ENCODE measurements at places on chromosomes 4 and X.

DNA sequence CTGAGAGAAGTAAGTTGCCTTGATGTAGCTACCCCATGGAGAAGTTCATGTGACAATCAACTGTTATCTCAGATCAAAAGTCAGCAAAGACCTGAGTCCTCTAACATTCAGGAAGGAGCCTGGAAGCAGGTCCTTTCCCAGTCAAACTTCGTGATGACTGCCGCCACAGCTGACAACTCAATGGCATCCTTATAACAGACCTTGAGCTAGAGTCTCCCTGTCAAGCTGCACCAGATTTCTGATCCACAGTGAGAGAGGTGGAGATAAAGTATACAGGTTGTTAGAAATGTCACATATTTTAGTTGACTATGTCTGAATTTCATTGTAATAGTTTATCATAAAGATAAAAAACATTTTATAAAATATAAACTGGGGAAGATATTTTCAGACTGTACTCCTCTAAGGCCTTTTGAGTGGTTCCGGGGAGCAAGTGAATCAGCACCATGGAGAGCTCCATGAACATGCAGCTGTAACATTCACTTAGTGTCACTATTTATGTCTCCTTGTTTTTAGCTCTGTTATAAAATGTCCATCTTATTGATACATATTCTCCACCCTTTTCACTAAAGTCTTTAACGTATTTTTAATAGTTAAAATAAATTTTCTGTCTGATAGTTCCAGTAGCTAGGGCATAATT lies 1653.5 kb upstream of the AGA start:
- peak; percentile 26 for DNase-seq

DNA sequence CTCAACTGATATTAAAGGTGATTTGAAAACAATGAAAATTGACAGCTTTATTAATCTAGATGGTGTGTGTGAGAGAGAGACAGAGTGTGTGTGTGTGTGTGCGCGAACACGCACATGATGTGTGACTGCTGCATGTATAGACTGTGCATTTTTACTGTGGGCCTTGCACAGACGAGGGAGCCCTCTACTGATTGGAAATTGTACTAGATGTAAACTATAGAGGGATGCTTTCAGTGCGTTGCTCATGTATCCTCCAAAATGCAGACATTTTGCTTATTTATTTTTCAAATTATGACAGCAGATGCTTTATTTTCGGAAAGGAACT lies 168.4 kb upstream of the GK2 start:
- peak; percentile 46 for DNase-seq

DNA sequence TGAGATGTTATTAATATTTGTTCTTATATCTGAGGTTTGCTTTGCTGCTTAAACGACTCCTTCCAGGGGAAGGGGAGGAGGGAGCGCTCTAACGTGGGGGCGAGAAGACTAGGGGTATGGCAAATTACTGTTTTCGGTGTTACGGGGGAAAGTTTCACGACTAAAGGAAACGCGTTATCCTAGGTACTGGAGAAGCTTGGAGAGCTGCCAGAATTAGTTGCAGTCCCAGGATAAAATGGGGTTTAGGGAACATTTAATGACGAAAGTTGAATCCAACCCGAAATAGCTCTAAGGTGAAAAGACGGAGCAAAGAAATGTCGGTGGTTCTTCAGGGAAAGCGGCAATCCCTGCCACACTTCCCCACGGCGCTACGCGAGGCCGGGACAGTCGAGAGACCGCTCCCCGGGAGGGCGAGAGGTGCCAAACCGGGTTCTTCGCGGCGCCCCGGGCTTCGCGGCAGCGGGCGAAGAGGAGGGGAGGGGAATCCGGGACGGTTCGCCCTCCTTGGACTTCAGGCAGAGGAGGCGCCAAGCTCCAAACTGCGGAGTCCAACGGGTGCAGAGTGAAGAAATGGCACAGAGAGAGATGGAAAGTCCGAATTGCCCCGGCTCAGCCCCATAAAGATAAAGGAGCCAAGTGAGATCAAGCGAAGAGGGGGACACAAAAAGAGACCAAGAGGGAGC lies 724 bp downstream of the THOC2 start:
- peak; percentile 27 for DNase-seq

DNA sequence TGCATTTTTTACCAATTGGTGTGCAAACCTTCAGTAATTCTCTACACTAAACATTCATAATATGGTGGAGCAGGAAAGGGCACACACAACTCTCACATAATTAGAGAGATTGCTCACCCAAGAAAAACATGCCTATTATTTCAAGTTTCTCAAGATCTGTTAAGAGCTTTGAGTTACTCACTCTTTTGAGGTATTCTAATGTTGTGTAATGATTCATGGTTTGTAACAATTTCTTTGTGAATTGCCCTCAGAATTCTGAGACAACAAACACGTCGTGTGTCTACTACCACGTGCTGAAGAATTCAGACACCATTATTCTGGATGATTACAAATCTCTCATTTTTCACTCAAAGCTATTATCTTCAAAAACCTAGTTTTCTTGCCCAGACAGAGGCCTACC lies 82.8 kb downstream of the PDGFC start:
- DNase-seq = no peak

DNA sequence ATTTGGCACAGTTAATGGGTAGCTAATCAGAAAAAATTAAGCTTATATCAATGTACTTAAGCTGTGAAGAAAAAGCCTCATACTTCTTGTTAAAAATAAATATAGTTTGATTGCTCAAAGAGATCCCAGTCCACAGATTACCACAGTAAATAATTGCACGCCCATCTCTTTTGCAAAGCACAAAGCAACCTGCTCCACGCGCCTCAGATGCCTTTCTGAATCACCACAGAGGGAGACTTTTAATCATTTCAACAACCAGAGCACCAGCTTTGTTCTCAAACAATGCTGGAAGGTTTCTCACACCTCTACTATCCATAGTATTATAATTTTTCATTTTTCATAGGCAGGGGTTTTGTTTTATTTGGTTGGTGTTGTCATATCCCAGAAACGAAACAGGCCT lies 338.6 kb upstream of the MAGEB2 start:
- no peak for DNase-seq

GRCh38 chr4:42492962-42493361 lies 95.7 kb downstream of the SHISA3 start:
- DNase-seq = no peak

GRCh38 chr4:165709516-165709915 lies 163.5 kb upstream of the TLL1 start:
- DNase-seq = peak; percentile 36

GRCh38 chr4:121358473-121358872 lies 22.3 kb downstream of the QRFPR start:
- no peak for DNase-seq

- DNase-seq = no peak
These were observed 141.6 kb downstream of the SPATA18 start for GRCh38 chr4:52192721-52193135.

- no peak for DNase-seq
These were observed 172.0 kb downstream of the FBXO8 start for GRCh38 chr4:174111422-174111821.

DNA sequence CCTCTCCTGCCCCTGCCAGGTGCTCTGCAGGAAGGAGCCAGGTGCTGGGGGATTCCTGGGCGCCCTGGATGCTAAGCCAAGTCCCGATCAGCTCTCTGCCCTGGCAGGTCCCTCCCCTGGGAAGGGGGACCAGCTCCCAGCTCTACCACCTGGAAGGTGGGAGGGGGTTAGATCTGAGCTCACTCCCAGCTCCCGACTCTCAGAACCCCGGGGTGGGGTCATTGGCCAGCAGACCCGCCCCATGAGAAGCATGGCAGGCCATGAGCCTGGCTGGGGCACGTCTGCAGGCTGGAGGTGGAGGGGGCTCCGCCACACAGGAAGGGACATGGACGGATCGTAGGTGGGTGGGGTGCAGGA lies 83.4 kb upstream of the NKX1-1 start:
- no peak for DNase-seq

DNA sequence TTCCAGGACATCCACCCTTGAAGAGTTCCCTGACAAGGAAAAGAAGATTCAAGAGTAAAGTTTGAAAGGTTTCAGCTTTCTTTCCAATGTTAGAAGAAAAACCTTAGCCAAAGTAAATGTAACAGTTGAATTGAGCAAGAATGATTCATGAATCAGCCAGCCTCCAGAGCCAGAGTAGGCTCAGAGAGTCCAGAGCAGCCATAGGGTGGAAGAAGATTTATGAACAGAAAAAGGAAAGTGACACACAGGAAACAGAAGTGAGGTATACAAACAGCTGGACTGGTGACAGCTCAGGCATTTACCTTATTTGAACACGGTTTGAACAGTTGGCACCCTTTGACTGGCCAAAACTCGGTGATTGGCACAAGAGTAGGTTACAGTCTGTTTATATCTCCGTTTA lies 63.2 kb downstream of the QDPR start:
- no peak for DNase-seq

DNA sequence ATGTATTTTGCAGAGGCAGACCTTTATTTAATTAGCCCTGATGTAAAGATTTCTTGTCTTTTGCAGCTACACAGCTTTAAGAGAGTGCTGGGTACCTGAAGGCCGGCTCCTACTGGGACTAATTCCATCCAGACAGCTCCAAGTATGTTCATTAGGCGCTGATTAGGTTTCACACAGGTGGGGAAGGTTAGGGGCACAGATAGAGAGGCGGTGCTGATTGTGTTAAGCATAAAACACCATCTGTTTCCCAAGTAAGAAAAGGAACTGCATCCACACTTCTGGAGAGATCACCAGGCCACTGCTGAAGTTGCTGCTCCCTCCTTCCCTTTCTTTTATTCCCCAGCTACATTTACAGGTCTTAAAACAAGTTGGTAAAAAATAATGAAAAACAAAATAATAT lies 349.5 kb downstream of the ZIC3 start:
- no peak for DNase-seq

DNA sequence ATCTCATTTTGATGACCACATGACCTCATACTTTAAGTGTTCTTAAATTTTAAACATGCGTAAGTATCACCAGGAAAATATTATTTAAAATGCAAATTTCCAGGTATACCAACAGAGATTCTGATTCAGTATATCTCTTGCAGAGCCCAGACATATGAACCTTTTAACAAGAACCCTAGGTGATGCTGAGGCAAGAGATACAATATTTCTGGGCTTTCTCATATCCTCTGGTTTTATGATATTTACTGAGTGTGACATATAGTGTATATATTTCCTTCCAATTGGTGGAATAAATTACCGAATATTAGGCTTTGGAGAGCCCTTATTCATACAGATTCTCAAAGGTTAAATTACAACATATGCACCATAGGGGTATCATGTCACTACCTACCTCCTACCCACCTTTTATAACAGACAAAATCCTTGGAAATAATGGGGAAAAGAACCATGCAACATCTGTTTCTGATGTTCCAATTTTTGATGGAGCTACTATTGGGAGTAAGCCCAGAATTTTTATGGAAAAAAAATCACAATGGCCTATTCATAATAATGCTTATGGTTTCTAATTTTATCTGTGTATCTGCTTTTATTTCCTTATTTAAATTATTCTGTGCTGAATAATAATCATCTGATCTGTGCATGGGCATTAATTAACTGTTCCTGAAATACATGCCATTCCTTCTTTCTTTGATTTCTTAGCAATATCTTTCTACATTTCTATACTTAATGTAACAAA lies 27.1 kb downstream of the KCTD8 start:
- DNase-seq = no peak

DNA sequence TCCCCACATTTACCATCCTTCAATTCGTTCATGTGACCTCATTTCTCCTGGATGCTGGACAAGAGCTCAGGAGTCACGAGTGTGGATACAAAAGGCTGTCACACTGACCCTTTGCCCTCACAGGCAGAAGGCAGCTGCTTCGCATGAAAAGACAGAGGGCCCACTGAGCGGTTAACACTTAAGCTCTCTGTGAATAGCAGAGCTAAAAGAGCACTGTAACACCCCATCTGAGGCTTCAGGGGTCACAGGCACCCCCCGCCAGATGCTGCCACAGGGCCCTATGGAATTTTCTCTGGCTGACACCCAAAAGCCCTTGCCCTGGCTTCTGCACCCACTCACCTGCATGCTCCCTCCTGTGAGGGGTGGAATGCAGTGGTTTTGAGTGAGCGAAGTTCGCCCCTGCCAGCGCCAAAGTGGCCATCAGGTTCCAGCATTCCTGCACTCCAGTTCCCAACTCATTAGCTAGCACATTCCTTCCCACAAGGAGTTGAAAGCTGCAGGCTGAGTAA lies 360.9 kb downstream of the PPP3CA start:
- DNase-seq = no peak

DNA sequence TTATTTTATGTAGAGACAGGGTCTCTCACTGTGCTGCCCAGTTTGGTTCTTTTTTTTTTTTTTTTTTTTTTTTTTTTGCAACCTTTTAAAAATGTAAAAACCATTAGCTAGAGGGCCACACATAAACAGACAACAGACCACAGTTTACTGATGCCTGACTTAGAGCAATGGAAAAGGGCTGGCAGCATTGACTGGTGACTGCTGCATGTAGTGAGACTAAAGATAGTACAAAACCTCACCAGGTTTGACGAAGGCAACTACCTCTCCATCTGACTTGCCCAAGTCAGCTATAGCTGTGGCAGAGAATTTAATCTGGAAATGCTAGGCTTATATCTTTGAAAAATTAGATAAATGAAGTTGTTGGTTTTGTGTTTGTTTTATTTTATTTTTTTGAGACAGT lies 102.9 kb downstream of the RBM47 start:
- DNase-seq = no peak

- DNase-seq = peak; percentile 65
These were observed 10.3 kb downstream of the AFAP1 start for GRCh38 chr4:7929118-7929951.

GRCh38 chrX:106481341-106481740 lies 130.4 kb upstream of the RADX start:
- no peak for DNase-seq

- peak; percentile 64 for DNase-seq
These were observed at the start of gene PROM1 for GRCh38 chr4:16083241-16084191. PROM1 (minus strand) TSS chr4:16084023; CDS start chr4:16075906, 8,117 bp downstream.

- DNase-seq = no peak
These were observed 31.9 kb downstream of the ANAPC10 start for GRCh38 chr4:145066063-145066501.

DNA sequence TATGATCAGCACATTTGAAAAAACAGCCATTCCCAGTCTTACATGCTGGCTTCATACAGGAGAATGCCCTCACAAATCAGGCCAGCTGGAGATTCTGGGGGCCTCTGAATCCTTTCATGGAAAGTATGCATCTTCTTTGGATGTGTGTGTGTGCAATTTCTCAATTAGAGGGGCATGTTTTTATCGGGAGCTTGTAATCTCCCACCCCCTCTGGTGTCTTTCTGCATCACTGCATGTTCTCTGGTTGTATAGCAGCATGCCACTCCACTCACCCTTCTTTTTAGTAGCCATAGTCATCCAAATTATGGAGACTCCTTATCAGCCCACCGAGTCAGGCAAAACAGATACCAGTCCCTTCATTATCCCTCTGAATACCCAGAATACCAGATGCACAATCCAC lies 282.2 kb upstream of the SLIT2 start:
- no peak for DNase-seq
